ENCODE measurements at places on chromosomes 6 and 20.

GRCh38 chr6:2375443-2375842 lies 130.0 kb upstream of the GMDS start:
- DNase-seq: no peak

- no peak for DNase-seq
Measured at GRCh38 chr6:15791448-15792181, 128.8 kb upstream of the DTNBP1 start.

GRCh38 chr6:6804843-6805615 lies 216.5 kb downstream of the LY86 start:
- DNase-seq: no peak

GRCh38 chr6:82068721-82069120 lies 178.8 kb downstream of the IBTK start:
- DNase-seq: no peak

DNA sequence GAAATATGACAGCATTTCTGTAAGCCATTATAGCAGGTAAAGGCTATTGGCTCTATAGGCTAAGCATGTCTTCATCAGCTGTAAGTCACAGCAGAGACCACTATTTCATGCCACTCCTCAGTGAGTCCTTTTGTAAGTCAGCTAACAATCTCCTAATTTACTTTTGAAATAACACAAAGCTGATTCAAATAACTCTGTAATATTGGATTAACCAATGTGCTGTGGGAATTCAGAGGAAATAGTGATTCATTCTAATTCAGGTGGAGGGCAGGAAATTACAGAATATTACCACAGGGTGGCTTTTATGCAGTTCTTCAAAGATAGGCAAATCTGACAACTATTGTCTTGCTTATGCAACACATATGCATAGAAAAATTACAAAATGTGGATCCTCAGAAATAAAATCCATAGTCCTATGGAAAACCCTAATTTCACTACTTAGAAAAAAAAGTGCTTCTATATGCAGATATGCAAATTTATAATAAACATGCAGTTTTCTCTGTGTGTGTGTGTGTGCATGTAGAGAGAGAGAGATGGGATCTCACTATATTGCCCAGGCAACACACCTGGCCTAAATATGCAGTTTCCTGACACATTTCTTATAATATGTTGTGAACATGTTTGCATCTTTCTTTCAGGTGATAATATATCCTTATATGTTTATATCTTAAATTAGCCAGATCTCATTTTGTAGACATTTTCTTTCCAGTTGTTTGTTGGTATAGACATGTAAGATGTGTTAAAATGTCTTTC lies 4.8 kb upstream of the SMIM28 start:
- DNase-seq: no peak

DNA sequence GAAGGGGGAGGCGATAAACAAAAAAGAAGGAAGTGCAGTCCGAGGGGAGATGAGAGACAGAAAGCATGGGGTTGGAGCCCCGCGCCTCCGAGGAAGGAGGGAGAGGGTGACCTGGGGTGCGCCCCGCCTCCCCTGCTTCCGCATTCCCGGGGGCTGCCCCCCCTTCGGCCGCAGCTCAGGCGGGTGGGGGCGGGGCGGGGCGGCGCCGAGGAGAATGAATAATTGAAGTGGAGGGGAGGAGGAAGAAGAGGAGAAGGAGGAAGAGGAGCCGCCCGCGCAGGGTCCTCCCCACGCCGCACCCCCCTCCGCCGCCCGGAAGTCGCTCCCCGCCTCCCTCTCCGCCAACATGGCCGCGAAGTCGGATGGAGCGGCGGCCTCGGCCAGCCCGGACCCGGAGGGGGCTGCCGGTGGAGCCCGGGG lies at the start of gene XKR7:
XKR7 (plus strand) TSS at position 322 of the 420 bp plus-strand sequence; CDS start at position 347, 25 bp downstream.
- no peak for DNase-seq

GRCh38 chr6:155171747-155172449 lies 91.9 kb upstream of the CLDN20 start:
- no peak for DNase-seq

DNA sequence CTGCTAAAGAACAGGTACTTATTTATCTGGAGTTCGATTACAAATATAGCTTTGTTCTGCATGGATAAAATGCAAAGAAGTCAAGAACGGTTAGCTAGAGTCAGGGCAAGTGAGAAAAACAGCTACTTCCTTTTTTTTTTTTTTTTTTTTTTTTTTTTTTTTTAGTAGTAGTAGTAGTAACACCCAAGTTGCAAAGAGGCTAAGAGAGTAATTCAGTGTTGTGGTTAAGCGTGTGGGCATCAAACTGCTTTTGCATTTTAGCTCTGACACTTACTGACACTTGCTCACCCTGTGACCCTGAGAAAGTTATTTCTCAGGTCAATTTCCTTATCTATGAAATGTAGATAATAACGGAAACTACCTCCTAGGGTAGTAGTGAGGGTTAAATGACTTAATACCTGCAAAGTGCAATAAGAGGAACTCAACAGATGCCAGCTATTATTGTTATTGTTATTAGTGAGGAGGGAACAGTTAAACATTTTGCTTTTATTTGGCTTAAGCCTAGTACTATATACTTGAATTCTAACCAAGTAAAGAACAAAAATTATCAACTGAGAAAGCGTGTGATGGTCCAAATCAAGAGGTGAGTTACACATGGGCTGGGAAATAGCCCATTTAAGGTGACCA lies 86.7 kb upstream of the BACH2 start:
- no peak for DNase-seq

- DNase-seq: no peak
Measured at GRCh38 chr6:144835322-144835973, 550.3 kb downstream of the UTRN start.

DNA sequence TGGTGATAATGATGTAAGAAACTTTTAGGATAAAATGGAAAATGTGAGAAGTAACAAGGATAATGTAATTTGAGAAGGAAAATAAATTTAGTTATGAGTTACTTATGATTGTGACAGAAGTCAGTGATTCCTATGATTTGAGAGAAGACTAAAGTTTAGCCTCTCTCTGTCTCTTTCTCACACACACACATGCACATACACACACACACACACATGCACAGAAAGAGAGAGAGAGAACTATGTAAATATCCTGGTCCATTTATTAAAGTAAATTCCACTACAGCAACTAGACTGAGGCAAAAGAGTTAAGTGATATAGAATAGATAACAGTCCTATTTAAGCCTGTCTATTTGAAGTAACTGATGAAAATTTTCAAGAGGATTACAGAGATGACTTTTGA lies 375.2 kb downstream of the CD109 start:
- no peak for DNase-seq

GRCh38 chr20:3646651-3647050 lies 16.5 kb downstream of the GFRA4 start:
- DNase-seq: no peak

DNA sequence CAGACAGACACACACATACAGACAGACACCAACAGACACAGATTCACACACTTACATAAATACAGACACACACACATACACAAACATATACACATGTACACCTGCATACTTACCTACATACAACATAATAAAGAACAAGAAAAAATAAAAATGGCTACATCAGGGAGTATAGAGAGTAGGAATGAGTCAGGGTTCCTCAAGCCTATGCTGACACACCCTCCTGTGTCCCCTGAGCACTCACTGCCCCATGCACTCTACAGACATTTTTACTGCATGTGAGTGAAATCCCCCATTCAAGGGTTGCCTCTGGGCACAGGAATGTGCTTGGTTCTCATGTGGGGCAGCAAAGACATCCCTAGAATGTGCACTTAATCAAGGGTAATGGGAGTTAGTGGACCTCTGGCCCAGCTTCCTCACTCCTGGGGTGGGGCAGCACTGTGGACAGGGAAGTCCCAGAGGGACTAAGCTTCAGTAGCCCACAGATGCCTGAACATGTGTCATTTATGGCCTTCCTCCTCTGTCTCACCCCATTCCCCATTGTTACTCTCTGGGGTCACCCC lies 185.9 kb upstream of the FOXA2 start:
- DNase-seq: no peak

DNA sequence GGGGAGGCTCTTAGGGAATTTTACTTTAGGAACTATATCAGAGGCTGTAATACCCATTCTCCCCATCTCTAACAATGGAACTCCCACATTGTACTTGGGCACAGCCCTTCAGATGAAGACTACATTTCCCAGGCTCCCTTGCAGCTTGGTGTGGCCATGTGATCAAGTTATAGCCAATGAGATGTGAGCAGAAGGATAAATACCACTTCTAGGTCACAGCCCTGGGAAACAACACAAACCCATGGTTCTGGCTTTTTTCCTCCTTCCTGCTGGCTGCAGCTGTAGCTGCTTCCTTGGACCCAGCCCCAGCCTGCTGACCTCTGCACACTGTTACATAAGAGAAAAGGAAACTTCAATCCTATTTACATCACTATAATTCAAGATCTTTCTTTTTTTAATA lies 445.9 kb upstream of the JARID2 start:
- no peak for DNase-seq

- no peak for DNase-seq
Measured at GRCh38 chr20:18057101-18057993, at the start of gene OVOL2. Gene OVOL2 (minus strand): TSS chr20:18057916. CDS start chr20:18057634, 282 bp downstream.

DNA sequence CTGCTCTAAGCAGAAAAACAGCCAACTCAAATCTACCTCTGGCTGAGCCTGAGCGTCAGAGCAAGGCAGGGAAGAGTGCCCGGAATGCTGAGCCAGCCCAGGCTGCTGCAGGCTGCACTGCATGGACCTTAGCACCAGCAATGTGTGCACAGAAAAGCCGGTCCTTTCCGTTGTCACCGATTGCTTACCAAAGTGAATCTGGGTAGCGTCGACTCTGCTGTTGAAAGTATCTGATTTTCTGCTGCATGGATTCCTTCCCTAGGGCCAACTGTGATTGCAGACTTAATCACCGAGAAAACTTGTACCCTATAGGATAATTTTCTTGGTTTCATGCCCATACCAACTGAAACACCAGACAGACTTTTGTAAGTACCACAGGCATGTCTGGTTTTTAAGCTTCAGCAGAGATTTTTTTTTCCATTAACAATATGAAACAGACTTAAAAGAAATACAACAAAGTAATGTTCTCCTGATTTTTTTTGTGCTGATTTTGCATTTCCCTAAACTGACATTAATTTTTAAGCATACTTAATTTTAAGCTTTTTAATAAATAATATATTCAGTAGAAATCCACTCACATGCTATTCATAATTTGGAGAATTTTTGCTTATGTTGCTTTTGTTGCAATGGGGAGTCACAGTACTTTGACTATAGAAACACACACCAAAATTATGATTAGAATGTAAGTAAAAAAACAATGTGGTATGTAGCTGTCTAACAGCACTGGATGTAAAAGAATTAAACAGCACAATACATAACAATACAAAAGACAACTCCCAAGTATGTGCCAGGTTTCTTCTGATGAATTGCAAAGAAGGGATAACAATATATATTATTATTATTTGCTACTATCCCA lies 218.0 kb downstream of the THBS2 start:
- DNase-seq: no peak

DNA sequence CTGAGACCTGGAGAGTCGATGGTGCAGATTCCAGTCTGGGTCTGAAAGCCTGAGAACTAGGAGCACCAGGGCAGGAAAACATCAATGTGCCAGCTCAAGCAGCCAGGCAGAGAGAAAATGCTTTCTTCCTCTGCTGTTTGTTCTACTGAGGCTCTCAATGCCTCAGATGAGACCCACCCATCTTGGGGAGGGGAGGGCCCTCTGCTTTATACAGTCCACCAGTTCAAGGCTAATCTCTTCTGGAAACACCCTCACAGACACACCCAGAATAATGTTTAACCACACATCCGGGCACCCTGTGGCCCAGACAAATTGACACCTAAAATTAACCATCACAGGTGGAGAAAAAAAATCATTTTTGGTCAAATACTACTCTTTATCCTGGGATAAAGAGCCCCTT lies 89.3 kb upstream of the SLC22A23 start:
- DNase-seq: no peak

DNA sequence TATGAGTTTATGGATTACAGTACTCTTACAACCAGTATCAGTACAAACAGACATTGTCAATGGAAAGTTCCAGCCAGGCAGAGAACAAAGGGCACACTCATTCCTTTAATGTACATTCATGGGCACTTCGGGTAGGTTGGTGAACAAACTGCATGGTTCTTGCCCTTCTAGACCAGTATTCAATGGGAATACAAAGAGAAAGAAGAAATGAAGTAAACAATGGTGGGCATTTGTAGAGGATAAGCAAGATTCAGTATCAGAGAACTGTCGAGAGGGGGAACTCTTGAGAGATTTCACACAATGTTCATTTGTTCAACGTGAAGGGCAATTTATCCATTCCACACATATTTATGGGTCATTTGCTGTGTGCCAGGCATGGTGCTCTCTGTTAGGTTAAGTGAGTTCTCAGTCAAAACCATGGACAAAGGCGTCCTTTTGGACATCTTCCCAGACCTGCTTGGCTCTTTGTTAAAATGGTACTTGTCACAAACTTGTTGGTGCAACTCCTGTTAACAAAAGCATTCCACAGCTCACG lies 714.8 kb downstream of the DHX35 start:
- DNase-seq: no peak

- DNase-seq: no peak
Measured at GRCh38 chr6:129006724-129007514, 124.0 kb downstream of the LAMA2 start.

DNA sequence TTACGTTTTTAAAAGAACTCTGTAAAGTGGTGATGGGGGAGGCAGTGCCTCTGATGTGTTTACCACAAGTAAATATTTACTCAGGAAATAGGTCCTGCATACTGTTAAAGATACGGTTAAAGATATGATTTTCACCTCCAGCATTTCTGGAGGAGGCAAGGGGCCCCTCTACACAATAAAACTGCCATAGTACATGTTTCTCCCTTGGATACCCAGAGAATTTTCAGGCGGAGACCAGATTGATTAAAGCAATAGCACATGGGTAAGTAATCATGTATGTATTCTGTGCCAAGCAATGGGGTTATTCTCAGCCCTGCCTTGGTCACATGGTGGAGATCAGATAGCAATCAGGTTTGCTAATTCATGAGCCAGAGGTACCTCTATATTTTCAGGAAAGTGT lies 9.6 kb downstream of the RIPOR2 start:
- DNase-seq: no peak

GRCh38 chr6:108560463-108561308 lies at the start of gene FOXO3:
Gene FOXO3 (plus strand): TSS chr6:108560917. CDS start chr6:108561209, 292 bp downstream.
- DNase-seq: peak; percentile 27

GRCh38 chr6:138666636-138667035 lies 106.9 kb upstream of the CCDC28A start:
- DNase-seq: no peak

GRCh38 chr20:59730722-59731121 lies 126.4 kb downstream of the PHACTR3 start:
- no peak for DNase-seq

GRCh38 chr20:43183536-43184070 lies 6.1 kb downstream of the PTPRT start:
- DNase-seq: no peak

- DNase-seq: no peak
Measured at GRCh38 chr6:10837622-10837994, 731 bp downstream of the MAK start.

GRCh38 chr6:168105813-168106632 lies 27.0 kb upstream of the FRMD1 start:
- no peak for DNase-seq

DNA sequence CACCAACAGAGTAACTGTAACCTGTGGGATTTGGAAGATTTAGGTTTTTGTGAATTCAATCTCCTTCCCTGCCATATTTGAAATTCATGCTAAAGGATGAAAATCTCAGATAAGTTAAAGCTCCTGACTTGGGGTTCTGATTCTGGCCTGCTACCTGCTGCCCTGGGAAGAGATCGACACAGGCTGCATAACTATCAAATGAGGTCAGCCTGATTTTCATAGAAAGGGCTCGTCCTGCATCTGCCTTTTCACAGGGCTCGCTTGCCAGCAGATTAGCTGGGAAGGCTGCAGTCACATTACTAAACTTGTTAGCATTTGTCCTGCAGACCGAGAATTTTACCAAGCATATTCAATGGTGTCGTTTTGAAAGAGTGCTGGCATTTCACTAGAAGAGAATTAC lies 14.6 kb downstream of the GCLC start:
- DNase-seq: no peak

Measured in KG1 (cell line).